ENCODE measurements at places on chromosomes 16 and 17.

DNA sequence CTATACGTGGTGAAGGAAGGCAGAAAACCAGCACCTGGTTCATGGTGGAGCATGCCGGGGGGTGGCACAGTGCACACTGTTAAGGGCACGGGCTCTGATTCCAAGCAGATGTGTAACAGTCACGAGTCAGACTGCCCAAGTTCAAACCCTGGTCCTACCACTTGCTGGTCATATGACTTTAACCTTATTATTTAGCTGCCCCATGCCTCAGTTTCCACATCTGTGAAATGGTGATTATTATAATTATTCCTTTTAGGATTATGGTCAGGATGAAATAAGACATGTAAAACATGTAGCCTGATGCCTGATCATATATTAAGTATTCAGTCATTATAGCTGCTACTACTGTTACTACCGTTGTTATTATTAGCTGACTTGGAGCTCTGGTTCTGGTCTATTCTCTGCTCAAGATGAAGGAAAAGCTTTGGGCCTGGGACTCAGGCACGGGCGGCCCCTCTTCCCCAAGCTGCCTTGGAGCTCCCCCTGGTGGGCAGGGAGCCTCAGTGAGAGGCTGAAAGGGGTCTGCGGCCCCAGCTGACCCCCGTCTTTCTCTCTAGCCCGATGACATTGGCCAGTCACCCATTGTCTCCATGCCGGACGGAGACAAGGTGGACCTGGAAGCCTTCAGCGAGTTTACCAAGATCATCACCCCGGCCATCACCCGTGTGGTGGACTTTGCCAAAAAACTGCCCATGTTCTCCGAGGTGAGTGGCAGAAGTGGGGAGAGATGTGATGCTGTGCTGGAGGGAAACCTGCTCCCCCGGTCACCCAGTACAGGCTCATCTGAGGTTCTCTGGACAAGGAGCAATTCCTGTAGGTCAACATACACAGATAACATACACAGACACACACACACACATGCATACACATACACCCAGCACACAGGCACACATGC lies 14.0 kb downstream of the NR1D1 start:
- DNase-seq, result peak; percentile 44

- no peak for DNase-seq
These were observed 7.4 kb downstream of the MEFV start for GRCh38 chr16:3249020-3249419.

DNA sequence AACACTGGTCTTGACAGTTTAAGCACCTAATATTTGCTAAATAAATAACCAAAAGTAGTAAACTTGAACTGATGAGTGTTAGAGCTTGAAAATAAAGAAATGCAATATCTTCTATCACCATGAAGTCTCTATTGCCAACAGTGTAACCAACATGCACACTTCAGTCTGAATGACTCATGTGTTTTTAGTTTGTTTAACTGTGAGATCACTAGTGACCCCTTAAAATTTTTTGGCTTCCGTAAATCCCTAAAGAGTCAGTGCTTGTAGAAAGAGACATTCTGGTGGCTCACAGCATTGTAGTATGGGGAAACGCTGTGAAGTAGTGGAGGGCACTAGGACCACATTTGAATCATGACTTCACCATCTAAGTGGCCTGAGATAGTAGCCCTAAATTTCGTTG lies 341.1 kb downstream of the PMP22 start:
- no peak for DNase-seq

DNA sequence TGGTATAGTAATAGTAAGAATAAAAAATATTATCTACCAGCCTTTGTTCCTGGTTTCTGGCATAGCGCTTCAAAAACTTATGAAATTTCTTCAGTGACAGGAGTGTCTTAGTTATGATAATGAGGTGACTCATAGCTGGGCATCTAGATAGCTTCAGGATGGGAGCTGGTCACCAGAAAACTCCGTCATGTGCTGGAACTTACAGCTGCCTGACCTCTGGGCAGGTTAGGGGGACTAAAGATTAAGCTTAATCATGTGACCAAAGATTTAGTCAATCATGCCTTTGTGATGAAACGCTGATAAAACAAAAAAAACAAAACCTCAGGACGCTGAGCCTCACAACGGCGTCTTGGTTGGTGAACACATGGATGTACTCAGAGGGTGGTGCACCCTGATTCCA lies 154.2 kb downstream of the MYO1D start:
- no peak for DNase-seq

GRCh38 chr17:9336817-9337216 lies 238.8 kb downstream of the STX8 start:
- no peak for DNase-seq

DNA sequence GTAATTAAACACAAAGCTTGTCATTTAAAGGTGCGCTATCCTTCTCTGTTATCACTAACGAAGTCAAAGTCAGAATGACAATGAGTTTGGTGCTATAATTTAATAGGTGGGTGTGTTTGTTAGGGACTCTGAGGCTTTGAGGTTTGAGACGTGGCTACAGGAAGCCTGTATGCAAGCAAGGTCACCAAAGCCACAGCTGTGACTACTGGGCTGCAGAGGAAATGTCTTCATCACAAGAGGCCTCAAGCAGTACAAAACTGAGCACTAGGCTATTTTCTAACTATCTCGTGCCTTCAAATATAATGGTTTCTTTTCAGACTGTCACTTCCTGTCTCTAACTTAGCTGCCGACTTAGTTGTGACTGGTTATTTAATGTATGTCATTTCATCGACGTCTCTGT lies 141.2 kb downstream of the AATF start:
- DNase-seq, result peak; percentile 42

DNA sequence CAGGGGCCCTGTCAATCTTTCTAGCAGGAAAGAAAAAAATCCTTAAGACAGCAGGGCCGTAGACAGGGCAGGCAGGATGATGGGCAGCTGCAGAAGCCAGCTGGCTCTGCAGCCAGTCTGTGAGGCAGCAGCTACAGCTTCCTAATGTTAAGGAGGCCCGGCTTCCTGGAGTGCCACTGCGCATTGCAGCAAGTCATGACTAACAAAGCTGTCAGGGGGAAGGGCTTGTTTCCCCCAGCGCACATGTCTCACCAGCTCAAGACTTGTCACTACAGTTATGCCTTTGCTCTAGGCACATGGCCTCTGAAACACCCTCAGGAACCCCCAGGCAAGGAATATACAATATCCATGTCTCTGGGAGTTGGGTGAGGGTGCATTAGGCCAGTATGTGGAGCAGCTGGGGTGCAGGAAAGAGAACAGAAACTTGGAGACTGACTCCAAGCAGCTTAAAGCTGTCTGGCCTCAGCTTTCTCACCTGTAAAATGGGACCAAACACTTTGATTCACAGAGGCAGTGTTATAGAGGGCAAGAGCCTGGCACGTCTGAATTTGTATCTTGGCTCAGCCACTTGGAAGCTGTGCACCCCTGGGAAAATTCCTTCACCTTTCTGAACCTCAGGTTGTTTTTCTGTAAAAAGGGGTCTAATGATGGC lies 220.0 kb downstream of the HAPSTR1 start:
- no peak for DNase-seq

DNA sequence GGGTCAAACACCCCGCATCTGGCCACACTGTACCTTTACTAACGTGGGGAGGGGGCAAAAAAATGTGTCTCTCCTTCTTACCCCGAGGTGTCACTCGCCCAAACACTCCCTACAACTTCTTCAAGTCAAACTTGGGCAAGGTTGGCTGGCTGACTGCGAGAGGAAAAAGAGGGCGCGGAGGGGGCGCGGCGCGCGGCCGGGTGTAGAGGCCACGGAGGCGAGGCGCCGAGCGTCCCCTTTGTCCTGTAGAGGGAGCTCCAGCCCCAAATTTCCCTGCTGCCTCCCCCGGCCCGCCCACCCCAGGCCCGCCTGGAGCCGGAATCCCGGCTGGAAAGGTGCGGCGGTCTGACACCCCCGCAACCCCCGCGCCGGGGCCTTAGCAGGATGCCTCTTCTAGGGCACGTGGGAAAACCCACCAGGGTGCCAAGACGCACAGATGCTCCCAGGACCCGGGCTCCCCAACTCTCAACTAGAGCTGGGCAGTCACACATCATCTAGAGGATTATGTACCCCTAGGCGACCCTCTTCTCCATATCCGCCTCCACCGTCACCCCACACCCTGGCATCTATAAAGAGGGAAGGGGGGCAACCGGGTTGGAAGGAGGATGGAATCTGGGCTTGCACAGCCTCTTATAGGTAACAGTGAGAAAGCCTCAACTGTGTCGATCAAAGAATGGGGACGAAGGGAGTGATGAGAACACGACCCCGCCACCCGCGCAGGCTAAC lies 4.2 kb downstream of the IRX3 start:
- no peak for DNase-seq

DNA sequence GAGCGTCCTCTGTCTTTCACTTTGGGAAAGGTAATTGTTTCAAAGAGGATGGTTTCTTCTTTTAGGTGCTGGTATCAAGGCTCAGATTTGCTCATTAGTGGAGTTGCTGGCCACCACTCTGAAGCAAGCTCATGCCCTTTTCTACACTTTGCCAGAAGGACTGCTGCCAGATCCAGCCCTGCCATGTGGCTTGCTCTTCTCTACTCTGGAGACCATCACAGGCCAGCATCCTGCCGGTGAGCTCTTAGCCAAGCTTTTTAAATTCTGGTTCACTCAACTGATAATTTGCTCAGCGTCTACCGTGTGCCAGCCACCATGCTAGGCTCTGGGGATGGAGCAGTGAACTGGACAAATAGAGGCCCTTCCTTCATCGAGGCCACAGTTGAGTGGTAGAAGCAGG lies 4.3 kb downstream of the COG1 start:
- no peak for DNase-seq

DNA sequence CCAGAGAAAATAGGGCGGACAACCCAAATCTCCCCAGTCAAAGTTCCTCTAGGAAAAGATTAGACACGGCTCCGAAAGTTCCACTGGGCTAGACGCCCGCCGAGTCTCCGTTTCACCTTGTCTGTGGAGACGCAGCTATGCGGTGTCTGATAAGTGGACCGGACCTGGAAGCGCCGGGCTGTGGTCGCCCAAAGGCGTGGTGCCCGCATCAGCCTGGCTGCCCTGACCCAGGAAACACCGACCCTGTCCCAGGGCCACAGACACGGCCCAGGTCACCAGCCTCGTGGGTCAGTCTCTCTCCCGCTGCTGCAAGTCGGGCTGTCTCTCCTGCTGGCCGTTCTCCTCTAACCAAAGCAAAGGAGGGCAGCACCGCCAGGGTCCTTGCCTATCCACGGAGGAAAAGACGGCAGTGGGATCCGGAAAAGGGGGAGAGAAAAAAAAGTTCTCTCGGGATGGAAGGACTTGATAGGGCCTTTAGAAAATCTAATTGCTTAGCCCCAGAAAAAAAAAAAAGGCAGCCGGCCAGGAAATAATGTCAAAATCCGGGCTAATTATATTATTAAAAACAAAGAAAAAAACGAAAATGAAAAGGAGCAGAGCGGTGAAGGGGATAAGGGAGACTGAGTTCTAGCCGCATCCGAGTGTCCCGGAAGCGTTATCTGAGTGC lies 13.9 kb upstream of the FOXF1 start:
- DNase-seq, result no peak

DNA sequence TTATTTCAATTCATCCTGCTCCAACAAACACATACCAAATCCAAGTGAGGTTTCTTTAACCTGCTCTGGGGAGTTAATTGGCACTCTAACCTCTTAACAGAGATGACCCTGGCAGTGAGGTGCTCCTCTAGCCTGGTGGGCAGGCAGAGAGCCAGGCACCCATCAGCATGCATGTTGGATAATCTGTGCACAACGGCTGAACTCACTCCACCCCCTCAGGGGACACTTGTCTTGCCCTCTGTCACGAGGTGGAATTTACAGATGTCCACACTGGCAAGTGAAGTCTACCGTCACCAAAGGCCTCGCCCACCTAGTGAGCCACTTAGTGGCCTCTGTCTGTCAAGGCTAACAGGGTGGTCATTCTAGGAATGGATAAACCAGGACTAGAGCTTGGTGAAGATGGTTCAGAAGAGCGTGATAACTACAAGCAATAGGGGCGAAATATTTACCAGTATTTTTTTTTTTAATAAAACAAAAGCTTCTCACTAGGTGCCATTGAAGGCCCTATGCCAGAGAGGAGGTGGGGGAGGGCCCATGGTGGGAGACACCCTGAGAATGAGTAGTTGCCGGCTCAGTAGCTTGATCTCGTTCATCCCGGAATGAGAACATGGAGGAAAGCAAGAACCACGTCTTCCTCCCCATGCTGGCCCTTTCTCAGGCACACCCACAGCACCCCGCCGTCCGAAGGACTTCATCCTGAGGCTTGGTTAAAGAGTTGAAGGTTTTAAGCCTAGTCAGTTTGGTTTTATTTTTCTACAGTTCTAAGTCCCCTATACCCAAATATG lies 25.2 kb downstream of the PLD6 start:
- no peak for DNase-seq

GRCh38 chr16:52629296-52629695 lies 82.4 kb upstream of the TOX3 start:
- no peak for DNase-seq

GRCh38 chr16:69701452-69701851 lies 24.9 kb downstream of the NQO1 start:
- DNase-seq, result no peak

GRCh38 chr16:13866073-13866472 lies 53.9 kb upstream of the ERCC4 start:
- DNase-seq, result peak; percentile 8

DNA sequence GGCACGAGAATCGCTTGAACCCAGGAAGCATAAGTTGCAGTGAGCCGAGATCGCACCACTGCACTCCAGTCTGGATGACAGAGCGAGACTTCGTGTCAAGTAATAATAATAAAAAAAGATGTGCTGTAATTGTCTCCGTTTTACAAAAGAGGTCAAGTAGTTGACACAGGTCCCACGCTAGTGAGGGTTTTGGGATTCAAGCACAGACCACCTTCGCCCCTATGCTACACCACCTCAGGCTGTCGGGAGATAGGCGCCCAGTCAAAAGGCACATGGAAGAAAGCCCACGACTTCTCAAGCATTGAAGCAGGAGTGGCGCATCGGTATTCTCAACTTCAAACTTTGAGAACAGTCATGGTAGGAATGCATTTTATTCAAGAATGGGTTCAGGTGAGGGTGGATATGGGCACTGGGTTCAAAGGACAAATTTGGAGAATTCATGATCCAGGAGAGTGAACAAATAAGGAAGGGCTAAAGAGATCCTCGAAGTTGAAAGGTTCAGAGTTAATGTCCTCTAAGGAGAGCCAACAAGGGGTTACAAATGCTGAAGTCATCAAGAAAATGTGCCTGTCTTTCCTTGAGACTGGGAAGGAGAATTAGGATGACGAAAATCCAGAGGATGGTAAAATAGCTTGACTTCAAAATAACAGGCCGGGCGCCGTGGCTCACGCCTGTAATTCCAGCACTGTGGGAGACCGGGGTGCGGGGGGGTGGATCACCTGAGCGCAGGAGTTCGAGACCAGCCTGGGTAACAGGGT lies 1.4 kb upstream of the AMZ2 start:
- DNase-seq, result no peak

DNA sequence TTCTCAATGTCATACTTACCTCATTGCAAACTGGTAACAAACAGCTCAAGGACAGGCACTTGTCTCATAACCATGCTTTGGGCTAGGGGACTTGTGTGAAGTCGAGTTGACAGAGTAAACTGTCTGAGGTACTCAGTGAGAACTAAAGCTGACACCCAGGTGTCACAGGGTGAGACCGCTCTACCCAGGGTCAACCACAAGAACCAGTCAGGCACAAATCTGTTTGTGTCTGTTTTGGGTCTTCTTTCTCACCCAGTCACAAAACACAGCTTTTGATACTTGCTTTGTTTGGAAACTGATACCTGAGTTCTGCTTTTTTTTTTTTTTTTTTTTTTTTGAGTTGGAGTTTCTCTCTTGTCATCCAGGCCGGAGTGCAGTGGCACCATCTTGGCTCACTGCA lies 161.1 kb downstream of the STX8 start:
- DNase-seq, result no peak

GRCh38 chr16:17470908-17471718 lies at the start of gene XYLT1:
TSS of gene XYLT1 (minus strand) at chr16:17470960. CDS start at chr16:17470796, 164 bp downstream.
- peak; percentile 35 for DNase-seq

GRCh38 chr17:9845306-9845705 lies 19.6 kb downstream of the GLP2R start:
- DNase-seq, result no peak
